ENCODE measurements at places on chromosomes 7 and 10.

GRCh38 chr7:1123715-1124114, 35.8 kb downstream of the GPER1 start:
- peak; percentile 49 for DNase-seq

GRCh38 chr7:158779061-158780000, 50.0 kb downstream of the ESYT2 start:
- no peak for DNase-seq

DNA sequence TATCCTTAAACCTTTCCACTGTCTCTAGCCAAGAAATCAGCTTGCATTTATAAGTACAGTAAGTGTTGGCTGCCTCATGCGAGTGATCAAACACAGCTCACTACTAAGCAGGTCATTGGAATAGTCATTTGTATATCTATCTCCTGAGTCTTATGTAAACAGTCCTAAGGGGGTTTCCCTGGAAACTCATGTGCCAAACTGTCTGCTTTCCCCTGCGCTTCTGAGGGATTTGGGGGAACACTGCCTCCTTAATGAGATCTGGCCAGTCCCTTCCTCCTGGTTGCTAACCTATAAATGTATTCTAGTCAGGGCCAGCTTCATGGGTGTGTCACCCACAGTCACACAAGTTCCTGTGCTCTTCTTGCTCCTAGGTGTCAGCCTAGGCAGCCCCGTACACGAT, 133.1 kb downstream of the CD36 start:
- peak; percentile 13 for DNase-seq

DNA sequence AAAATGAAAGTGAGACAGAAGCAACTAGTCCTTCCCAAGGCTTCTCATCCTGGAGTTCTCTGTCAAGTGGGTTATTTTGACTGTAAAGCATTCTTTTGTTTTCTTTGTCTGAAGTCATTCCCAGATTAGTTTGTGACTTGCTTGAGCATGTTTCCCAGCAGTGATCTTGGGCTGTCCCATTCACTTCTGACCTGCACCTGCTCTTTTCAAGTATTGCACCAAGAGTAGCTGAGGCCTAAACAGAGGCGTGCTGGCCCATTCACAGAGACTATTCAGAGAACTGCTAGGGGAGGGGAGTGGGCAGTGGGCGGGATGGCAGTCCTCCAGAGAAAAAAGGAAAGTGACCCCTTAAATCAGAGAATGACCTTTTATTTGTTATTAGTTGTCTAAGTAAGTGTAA, 61.3 kb downstream of the CACNA2D1 start:
- DNase-seq: no peak

GRCh38 chr10:128711806-128712205, 585.6 kb upstream of the MKI67 start:
- DNase-seq: no peak

DNA sequence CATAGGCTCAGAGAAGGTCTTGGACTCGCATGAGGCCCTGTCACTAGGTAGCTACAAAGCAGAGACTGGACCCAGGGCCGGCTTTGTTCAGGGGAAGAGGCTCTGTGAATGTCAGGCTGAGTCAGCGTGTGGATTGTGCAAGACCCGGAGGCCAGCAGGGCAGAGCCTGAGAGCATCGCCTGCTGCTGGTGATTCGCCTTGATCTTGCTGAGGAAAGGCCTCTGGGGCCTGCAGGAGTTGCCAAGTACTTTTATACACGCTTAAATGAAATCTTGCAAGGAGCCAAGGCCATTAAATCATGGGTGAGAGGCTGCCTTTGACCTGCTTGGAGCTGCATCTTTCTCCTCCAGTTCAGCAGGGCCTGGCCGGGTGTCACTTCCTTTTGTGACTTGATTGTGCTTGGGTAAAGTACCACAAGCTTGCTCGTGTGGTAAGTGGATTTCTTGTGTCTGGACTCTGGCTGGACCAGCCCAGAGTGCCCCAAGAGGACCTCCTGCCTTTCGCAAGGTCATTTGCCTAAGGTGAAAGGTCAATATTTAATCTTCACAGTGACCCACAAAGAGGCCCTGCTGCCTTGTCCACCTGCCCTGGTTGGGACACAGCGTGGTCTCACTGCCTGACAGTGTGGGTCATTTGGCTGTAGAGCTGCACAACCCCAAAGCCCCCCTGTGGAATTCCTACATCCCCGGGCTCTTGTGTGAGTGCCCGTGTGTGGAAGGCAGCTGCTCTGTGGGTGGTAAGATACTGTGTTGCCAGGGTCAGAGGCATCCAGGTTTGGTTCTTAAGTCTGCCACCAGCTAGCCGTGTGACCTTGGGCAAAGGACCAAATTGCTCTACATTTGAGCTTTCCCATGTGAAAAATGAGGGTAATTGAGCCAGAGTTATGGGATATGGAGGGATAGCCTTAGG, 38.6 kb upstream of the SH2D4B start:
- DNase-seq: peak; percentile 83

DNA sequence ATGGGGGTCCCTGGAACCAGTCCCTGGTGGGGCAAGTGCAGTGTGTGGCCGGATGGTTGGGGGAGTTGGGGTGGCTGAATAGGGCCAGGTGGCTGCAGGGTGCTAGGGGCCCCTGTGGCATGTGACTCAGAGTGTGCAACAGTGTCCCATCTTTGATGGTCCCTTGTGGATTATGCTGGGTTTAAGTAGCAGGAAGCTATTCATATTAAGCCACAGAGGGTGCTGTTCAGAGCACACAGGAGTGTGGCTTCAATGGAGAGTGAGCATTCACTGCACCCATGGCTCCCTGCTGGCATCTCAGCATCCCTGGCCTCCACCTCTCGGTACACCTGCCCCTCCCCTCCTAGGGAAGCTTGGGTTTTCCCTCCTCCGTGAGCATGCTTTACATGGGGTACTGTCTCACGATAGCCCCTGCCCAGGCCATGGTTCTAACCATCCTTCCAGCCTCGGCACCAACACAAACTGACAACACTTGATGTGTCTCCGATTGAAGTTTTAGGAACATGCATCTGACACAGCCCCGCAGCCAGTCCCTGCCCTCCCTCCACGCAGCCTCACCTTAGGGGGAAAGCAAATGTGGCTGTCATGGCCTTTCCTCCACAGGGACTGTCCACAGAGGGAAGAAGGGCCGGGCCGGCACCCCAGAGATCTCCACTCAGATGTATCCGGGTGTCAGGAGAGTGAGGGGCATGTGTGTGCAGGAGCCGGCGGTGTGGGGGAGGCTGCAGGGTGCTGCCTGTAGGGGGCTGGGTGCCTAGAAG, 30.4 kb upstream of the PPIF start:
- no peak for DNase-seq

DNA sequence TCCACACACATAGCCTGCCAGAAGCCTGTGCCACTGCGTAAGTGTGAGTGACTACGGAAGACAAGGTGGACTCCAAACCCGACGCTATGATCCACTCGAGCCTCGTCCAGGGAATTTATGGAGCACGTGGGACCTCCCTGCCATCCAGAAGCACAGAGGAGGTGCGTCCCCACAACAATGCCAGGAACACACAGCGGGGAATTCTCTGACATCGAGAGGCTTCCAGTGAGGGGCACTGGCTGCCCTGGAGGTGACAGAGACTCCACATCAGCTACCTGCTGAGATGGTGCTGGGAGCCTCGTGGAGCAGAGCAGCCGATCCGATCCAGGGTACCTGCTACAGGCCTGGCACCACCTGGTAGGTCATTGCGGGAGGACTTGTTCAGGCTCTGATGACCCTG, 72.2 kb upstream of the INSIG1 start:
- no peak for DNase-seq

DNA sequence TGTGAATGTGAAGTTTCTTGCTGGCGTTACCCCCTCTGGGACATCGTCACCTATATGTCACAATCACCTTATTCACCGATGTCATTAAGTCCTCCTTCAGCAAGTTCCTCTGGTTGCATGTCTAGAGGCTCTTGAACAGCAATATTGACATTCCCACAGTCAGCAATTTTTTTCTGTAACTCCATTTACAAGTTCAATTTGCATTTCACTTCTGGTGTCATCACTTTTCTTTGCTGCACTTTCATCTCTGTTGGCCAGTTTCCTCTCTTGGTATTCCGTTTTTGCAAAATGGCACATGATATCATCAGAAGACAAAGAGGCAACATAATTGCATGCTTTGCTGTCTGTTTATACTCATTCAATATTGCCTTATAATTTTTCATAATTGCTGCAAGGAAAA, 69.8 kb downstream of the SRI start:
- no peak for DNase-seq

- DNase-seq: no peak
These were observed 53.8 kb upstream of the SLC16A12 start for GRCh38 chr10:89589101-89589720.

GRCh38 chr10:119997429-119997828, 104.9 kb downstream of the SEC23IP start:
- DNase-seq: no peak

Measured in skin of body (tissue), 3 donors.